ENCODE measurements at places on chromosomes 13 and 19. TPM values are rescaled to one million over a fixed set of nuclear protein-coding genes. Genes with fewer than 3 reads are reported as not detected.

LGALS4 gene
- not detected for total RNA-seq

CEACAM8 gene
- not detected for total RNA-seq

DMWD gene
- total RNA-seq: 40.8 TPM

MADCAM1 gene
- not detected for total RNA-seq

POU4F1 gene
- under 0.01 TPM for total RNA-seq

Data from bladder microvascular endothelial cell (primary cell).